ENCODE measurements at places on chromosomes 6 and 20. TPM values are rescaled to one million over a fixed set of nuclear protein-coding genes. Genes with fewer than 3 reads are reported as not detected.
A peak's percentile ranks its signal among the peaks of the same experiment; 100 is the strongest.

- DNase-seq: no peak
Measured at GRCh38 chr6:12772416-12772815, 55.8 kb downstream of the PHACTR1 start.

DNA sequence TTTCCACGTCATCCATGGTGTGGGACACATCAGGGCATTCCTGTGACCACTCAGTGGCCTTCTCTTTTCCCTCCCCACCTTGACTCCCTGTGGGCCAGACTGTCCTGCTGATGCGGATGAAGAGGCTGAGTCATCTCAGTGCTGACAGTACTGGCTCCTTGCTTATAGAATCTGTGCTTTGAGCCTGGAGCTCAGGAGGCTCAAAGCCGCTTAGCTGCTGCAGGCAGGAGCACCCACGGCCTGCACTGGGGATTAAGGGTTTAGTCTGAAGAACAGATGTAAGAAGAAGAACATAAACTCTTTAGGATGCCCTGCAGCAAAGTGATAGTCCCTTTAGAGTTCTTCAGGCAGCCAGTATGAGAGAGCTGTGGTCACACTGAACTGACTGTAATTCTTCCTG, 642.0 kb upstream of the CHD6 start:
- no peak for DNase-seq

DNA sequence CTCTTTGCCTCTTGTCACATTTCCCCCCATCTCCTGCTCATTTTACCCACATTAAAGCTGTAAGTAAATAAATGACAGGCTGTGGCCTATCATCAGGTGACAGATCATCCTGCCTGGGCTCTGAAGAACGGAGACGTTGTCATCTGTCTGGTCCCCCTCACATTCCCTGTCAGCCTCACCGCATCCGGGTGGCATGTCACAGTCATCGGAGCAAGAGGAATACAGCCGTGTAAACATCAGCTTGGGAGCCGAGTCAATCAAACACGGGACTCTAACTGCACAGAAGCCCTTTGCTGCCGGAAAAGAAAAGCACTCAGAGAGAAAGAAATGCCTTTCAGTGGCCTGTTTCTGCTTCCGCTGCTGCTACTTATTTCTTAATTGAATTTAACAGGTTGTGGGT, 371.9 kb upstream of the ID4 start:
- peak; percentile 82 for DNase-seq

DNA sequence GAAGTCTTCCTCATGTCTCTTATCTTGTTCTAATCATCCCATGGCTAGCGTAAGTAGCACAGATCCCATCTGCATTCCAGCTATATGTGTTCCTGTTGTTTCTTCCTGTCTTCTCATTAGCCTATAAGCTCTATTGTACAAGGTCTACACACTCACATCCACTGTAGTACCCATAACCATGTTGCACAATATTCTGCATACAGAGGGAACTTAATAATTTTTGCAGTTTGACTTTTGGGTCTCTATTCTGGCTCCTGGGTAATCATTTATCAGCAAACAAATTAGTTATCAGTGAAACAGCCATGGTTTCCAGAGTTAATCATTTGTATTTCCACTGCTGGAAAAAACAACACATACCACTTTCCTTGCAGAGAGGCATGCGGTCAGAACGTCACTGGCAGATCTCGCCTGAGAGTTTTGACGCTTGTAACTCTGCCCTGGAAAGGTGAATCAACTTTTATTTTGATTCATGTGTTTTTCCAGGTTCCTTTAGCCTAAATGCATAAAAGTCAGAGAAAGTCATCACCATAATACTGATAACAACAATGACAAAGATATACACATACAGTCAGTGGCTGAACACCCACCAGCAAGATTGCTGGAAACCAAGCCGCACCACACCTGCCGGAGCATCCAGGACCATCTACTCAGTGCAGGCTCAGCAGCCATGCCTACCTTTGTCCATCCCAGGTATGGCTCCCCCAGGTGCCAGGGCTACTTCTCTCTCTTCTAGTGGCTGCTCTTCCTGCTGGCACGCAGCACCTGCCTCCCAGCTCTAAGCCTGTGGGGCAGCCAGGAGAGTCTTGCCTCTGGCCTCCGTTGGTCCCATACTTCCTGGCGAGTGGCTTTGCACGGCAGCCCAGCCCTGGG, 158.2 kb downstream of the QRSL1 start:
- DNase-seq: no peak

- DNase-seq: no peak
Measured at GRCh38 chr6:104885518-104886043, 25.9 kb upstream of the HACE1 start.

DNA sequence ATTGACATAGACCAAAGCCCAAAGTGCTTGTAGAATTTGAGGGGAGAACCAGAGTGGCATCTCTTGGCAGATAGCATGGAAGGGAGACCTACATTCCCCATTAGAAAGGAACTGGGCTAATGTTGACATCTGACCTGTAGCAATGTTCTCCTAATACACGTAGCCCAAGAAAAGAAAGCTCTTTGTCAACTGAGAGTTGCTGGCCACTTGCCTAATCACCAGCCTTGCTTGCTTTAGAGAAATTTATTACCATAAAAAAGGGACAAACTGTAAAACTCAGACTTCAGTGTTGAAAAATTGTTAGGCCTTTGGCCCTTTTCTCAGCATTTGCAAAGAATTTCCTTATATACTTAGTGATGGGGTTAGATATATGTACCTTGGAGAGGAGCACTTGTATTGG, 777.5 kb downstream of the MAFB start:
- DNase-seq: no peak

- DNase-seq: no peak
Measured at GRCh38 chr6:2862712-2863181, 21.1 kb upstream of the SERPINB1 start.

- DNase-seq: no peak
Measured at GRCh38 chr20:38842026-38842425, 36.5 kb downstream of the PPP1R16B start.

- no peak for DNase-seq
Measured at GRCh38 chr20:62708591-62709536, at the start of gene NTSR1. NTSR1 (plus strand) TSS chr20:62708836; CDS start chr20:62709208, 372 bp downstream.

GRCh38 chr6:43943099-43943766, 173.2 kb downstream of the VEGFA start:
- DNase-seq: no peak

FGD2 gene
- total RNA-seq: 0.35 TPM

- DNase-seq: no peak
Measured at GRCh38 chr6:34817446-34817845, 25.6 kb downstream of the BLTP3A start.

PPIL6 gene
- total RNA-seq: 0.62 TPM

DNA sequence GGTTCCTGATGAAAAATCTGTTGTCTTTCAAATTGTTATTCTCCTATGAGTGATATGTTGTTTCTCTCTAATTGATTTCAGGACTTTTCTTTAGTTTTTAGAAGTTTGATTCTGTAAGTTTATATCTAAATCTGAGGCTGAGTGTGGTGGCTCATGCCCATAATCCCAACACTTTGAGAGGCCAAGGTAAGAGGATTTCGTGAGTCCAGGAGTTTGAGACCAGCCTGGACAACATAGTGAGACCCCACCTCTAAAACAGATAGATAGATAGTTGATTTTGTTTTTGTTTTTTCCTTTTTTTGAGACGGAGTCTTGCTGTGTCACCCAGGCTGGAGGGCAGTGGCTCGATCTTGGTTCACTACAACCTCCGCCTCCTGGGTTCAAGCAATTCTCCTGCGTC, 64.6 kb downstream of the PTPRA start:
- DNase-seq: no peak

LY6G6D gene
- total RNA-seq: not detected

GGTLC1 gene
- not detected for total RNA-seq

PCK1 gene
- not detected for total RNA-seq

- DNase-seq: no peak
Measured at GRCh38 chr6:88426005-88426404, 259.9 kb upstream of the CNR1 start.

MYLK4 gene
- 0.11 TPM for total RNA-seq

- no peak for DNase-seq
Measured at GRCh38 chr20:39882806-39883205, 806.2 kb downstream of the MAFB start.

SMOC2 gene
- total RNA-seq: not detected

FNDC1 gene
- total RNA-seq: not detected

DNA sequence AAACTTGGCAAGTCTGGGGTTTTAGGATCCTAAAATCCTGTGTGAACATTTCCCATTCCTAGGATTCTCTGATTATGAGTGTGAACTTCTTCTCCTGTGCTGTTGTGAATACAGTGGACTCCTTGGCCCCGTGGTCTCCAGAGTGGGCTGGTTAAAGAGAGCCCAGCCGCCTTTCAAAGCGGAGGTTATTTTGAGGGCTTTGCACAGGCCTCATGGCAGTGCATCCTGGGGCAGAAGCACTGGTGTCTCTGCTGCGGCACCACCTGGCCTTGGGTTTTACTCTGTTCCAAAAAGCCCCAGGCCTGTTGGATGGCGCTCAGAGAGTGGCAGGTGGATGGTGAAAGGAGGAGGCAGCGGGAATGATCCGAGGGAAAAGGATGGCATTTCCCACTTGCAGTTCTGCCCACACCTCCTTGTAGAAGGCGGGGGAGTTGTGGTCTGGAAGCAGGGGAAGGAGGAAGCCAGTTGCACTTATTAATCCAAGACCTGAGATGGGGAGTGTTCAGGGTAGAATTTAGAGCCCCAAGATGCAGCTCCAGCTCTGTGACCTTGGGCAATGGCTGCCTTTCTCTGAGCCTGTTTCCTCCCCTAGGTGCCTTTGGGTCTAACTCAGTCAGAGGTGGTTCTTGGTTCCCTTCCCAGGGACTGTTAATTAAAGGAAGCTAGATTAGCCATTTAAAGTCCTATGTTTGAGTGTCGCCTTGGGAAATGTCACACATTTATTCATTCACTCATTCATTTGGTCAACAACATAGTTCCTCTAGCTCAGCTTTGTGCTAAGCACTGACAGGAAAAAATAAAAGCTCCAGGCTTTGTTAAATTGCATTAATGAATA, 22.4 kb downstream of the MMP24 start:
- no peak for DNase-seq

GRCh38 chr20:62318400-62319345, 15.9 kb downstream of the ADRM1 start:
- peak; percentile 4 for DNase-seq

DNA sequence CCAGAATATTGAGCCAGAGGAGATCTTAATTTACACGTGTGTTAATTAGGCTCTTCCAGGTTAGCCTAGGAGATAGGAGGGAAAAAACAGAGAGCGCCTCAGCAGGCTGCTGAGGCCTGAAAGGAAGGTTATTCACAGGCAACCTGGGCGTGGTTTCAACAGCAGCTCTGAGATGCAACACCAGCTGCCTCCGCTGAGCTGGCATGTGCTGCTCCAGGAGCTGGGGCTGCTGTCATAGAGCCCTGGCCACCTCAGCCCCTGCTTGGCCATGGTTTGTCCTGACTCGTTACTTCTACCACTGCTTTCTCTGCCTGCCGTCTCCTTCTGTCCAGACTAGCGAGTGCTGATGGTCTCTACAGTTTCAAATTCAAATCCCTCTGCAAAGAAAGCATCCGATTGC, 32.4 kb upstream of the RPP40 start:
- peak; percentile 17 for DNase-seq

- DNase-seq: no peak
Measured at GRCh38 chr20:11521476-11522365, 396.0 kb upstream of the BTBD3 start.

DNA sequence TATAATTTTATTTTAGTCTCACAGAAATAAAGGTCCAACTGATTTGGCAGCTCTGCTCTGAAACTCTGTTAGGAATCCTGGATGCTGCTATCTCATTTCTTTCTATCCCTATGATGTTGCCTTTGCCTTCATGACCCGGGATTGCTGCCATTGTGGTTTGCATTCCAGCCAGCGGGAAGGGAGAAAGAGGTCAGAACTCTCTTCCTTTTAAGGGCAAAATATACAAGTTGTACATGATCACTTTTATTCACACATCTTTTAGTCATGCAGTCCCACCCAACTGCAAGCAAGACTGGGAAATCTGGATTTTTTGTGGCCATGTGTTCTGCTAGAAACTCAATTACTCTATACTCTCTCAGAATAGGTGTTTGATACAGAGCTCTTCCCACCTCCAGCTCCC, 263.1 kb upstream of the ZFP64 start:
- no peak for DNase-seq

BPIFB2 gene
- total RNA-seq: not detected

SMLR1 gene
- total RNA-seq: not detected

DNA sequence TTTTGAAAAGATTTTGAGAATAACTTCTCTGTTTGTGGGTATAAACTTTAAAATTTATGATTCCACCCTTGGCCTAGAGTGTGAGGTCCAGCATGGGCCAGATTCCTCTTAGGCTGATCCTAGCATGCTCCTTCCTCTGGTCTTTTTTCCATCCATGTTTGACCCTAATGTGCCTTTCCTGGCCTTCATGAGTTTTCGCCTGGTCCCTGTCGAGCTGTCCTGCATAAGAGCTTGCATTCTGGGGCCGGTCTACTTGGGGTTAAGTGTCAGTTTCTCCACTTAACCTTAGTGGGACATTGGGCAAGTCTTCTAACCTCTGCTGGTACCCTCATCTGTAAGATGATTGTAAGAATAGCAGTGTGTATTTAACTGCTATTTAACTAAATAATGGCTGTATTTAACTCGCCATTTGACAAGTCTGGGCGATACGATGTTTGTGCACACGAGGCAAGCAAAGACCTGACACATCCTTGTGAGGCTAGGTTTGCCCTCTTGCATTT, 40.7 kb upstream of the TAGAP start:
- DNase-seq: no peak

GRCh38 chr6:146861029-146861563, 262.3 kb downstream of the ADGB start:
- DNase-seq: no peak

SLC22A7 gene
- not detected for total RNA-seq

- peak; percentile 71 for DNase-seq
Measured at GRCh38 chr6:82251942-82252341, 4.4 kb upstream of the IBTK start.

- DNase-seq: no peak
Measured at GRCh38 chr6:79869184-79869583, 78.2 kb downstream of the ELOVL4 start.

DNA sequence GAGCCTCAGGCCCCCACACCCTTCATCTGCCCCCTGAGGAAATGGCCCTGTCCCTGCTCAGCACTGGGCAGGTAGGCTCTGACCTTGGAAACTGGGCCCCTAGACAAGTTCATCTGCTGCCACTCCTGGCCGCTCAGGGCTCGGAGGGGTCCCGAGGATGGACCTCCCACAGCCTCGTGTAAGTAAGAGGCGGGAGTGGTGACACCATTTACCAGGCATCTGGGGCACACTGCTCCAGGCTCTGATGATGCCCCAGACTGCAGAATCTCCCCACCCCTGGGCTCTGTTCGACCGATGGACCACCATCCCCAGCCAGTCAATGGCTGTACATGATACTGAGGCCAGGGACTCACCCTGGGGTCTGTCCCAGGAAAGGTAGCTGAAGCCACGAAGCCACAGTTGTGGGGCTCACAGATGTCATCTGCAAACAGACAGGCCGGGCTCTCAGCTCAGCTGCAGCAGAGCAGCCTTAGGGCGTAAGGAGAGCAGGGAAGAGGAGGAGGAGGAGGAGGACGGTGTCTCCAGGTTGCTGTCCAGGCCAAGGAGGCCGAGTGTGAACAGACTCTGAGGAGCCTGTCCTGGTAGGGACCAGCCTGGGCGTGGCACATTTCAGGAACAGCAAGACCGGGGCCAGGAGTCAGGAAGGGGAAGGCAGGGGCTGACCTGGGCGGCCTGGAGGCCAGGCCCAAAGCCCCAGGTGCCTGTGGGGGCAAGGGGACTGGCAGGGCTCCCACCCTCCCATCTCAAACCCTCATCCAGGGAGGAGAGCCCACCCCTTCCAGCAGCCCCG, 300.4 kb downstream of the TAF4 start:
- no peak for DNase-seq

- DNase-seq: no peak
Measured at GRCh38 chr20:44413575-44414345, 58.3 kb downstream of the HNF4A start.

PDE7B gene
- not detected for total RNA-seq

GRCh38 chr6:39776581-39776980, 15.6 kb upstream of the DAAM2 start:
- DNase-seq: no peak

SDC4 gene
- 167 TPM for total RNA-seq

Data from PC-3 (cell line).